ENCODE measurements at places on chromosomes 5 and 9. TPM values are rescaled to one million over a fixed set of nuclear protein-coding genes. Genes with fewer than 3 reads are reported as not detected.
A peak's percentile ranks its signal among the peaks of the same experiment; 100 is the strongest.

- H3K27ac ChIP-seq = peak overlapping the region; percentile 91
- no peaks in the 10 kb centered on the region for H3K36me3 ChIP-seq
- peaks cover 49% of the 10 kb centered on the region for H3K4me1 ChIP-seq
- no peak overlapping the region for H3K4me3 ChIP-seq
Measured at GRCh38 chr9:109969573-109970237, 189.7 kb downstream of the PALM2AKAP2 start.

- no peaks in the 10 kb centered on the region for H3K4me1 ChIP-seq
- DNase-seq = no peak
- no peak overlapping the region for H3K27ac ChIP-seq
- H3K27me3 ChIP-seq = no peaks in the 10 kb centered on the region
- H3K4me3 ChIP-seq = no peak overlapping the region
Measured at GRCh38 chr9:16970321-16970720, 99.9 kb upstream of the BNC2 start.

DNA sequence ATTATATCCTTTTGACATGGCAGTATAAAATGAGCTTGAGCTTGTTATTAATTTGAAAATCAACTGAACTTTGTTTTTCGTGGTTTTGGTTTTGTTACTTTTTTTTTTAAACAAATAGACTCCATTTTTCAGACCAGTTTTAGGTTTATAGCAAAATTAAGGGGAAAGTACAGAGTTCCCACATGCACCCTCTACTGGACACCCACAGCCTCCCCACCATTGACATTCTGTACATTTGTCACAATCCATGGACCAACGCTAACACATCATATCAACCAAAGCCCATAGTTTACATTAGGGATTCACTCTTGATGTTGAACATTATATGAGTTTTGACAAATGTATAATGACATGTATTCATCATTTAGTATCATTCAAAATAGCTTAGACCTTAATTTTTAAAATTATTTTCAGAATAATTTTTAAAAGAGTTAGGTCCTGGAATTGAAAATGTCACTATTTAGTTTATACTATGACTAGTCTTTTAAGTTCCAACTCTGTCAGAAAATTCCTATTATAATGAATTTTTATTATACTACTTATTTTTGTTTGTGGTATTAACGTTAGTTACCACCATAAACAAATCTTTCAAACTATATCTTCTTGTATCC is 35.3 kb upstream of the JMY start:
- no peak for DNase-seq
- no peaks in the 10 kb centered on the region for H3K36me3 ChIP-seq
- H3K4me3 ChIP-seq = no peak overlapping the region
- no peaks in the 10 kb centered on the region for H3K27me3 ChIP-seq

GRCh38 chr9:14207352-14207995 is 106.5 kb downstream of the NFIB start:
- no peaks in the 10 kb centered on the region for H3K36me3 ChIP-seq
- no peak for DNase-seq
- no peak overlapping the region for H3K27ac ChIP-seq
- no peaks in the 10 kb centered on the region for H3K4me1 ChIP-seq

Gene ZNF366
- total RNA-seq = 3.8 TPM

Gene UBE2R2
- total RNA-seq = 13.6 TPM

Gene GDNF
- 0.24 TPM for total RNA-seq

Gene SPINK7
- total RNA-seq = 1.2 TPM

Gene MED10
- 17.7 TPM for total RNA-seq

Gene TXNDC15
- 27.7 TPM for total RNA-seq
